ENCODE measurements at places on chromosomes 11 and 22.

DNA sequence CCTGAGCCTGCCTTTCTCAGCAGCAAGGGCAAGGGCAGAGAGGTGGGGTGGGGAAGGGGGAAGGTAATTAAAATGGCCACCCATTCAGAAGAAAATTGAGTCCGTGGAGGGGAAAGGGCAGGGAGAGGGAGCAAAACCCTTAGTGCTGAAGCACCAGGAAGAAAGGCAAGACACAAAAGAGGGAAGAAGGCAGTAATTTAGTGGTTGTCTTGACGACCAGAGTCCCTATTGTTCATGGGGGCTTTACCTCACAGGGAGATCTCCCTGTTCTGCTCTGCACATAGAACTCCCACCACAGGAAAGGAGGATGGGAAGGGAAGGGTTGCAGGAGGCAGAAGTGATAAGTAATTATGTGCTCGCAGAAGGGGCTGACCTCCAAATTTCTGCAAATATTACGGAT is 23.4 kb downstream of the SNX19 start:
- no peak for DNase-seq

- DNase-seq, result no peak
These were observed 1.5 kb downstream of the TANGO2 start for GRCh38 chr22:20022231-20022977.

DNA sequence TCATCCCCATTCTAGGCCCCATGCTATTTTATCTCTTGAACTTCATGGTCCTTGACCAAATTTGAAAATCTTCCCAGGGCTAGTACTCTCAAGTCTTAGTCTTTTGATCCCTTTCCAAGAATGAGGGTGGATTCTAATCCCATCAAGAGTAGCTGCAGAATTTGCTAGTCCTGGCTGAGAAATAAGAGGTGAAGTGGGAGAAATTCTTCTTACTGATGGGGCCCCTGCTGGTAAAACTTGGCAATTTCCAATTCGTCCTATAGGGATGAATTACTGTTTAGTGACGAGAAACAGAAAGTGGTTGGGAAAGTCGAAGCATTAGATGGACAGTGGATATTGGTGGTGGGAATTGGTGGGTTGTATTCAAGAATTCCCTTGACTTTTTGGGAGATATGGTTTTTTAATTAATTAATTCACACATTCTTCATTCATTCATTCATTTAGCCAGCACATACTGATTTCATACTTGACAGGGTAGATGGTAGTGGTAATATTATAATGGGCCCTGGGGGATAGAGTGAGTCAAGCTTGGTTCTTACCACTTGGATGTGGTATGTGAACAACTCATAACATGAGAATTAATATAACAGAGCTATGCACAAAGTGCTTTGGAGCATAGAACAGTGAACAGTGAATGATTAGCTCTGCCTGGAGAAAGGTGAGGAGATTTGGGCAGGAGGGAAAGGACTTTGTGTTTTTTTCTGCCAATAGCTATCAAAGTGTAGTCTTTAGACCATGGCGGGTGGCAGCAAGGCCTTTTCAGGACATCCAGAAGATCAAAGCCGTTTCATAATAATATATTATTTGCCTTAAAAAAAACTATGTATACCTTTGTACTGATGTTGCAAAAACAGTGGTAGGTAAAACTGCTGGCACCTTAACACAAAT is 103.8 kb downstream of the STIM1 start:
- no peak for DNase-seq

GRCh38 chr22:25970999-25971811 is 198.1 kb upstream of the SEZ6L start:
- no peak for DNase-seq

- DNase-seq, result no peak
These were observed 88.3 kb downstream of the UVRAG start for GRCh38 chr11:75903276-75903675.

DNA sequence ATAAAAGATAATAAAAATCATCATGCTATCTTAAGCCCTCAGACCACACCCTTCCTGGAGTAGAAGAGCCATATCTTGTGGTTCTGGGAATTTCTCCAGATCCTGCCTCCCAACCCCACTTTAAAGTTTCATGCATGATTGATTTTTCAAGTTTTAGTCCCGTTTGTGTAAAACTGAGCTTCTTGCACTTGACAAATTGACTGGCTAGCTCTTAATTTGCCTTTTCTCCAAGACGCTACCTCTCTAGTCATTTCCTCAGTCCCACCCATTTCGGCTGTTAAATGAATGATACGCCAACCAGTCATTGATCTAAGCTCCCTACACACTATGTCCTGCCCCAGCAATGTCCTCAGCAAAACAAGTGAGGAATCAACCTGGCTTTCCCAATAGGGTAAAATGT is 71.8 kb upstream of the TEAD1 start:
- DNase-seq, result no peak

DNA sequence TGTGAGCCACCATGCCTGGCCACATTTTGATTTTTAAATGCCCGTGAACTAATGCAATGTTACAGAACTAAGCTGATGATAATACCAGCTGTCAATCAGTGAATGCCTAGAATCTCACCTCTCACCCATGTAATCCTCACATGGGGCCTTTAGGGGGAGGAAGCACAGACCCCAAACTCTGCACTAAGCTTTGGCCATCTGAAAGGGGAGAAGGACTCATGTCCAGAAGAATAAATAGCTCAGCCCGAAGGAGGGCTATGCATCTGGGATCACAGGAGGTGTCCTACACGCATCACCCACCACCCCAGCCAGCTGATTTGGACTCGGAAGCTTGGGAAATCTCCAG is 36.0 kb upstream of the YPEL1 start:
- no peak for DNase-seq

GRCh38 chr11:12587333-12587991 is 86.8 kb upstream of the TEAD1 start:
- DNase-seq, result no peak

- no peak for DNase-seq
These were observed 180.6 kb downstream of the TBC1D22A start for GRCh38 chr22:46942799-46943785.

DNA sequence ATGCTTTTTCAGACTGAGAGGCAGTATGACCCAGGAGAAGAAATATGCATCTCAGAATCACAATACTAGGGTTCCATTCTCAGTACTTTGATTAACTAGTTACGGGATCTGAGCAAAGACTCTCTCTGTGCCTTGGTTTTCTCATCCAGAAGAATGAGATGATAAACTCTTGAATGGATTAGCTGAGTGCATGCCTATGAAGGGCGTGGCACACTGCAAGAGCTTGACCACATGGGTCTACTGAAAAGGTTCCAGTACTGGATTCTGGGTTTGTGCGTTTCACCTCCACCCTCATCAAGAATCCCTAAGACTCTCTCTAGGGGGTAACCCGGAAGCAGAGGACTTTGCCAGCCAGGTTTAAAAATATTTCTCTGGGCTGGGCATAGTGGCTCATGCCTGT is 25.6 kb downstream of the PGA5 start:
- DNase-seq, result no peak

- no peak for DNase-seq
These were observed 32.8 kb downstream of the RRM1 start for GRCh38 chr11:4127357-4127756.

GRCh38 chr11:44693654-44694119 is 33.1 kb upstream of the TSPAN18 start:
- no peak for DNase-seq

- DNase-seq, result no peak
These were observed 40.9 kb downstream of the SERPINH1 start for GRCh38 chr11:75602951-75603350.

- DNase-seq, result no peak
These were observed 134.0 kb downstream of the NTM start for GRCh38 chr11:131504199-131504949.

DNA sequence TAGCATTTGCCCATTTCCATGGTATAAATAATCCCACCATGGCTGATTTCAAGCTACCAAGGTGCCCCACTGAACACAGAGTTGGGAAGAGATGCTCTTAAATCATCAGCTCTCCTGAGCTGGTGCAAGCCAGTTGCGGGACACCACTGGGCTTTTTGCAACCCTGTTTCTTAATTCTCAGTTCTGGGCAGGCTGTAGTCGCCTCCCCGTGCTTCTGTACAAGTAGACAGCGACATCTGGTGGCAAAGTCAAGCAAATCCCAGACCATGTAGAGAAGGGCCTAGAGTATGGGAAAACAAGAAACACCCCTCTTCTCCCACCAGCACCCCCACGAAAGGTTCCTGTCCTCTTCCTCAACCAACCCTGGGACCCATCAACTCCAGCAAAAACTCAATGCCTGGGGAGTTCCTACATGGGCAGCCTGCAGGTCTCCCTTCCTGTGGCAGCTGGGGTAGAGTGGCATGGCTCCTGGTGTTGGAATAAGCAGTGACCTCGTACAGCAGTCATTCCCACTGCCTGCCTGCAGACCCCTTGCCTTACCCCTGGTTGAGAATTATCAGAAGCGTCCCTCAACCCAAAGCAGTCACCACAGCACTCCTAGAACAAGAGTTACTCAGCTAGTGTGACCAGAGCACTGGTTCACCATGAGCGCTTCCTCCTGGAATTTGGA is 68.4 kb downstream of the IGLL5 start:
- peak; percentile 38 for DNase-seq

DNA sequence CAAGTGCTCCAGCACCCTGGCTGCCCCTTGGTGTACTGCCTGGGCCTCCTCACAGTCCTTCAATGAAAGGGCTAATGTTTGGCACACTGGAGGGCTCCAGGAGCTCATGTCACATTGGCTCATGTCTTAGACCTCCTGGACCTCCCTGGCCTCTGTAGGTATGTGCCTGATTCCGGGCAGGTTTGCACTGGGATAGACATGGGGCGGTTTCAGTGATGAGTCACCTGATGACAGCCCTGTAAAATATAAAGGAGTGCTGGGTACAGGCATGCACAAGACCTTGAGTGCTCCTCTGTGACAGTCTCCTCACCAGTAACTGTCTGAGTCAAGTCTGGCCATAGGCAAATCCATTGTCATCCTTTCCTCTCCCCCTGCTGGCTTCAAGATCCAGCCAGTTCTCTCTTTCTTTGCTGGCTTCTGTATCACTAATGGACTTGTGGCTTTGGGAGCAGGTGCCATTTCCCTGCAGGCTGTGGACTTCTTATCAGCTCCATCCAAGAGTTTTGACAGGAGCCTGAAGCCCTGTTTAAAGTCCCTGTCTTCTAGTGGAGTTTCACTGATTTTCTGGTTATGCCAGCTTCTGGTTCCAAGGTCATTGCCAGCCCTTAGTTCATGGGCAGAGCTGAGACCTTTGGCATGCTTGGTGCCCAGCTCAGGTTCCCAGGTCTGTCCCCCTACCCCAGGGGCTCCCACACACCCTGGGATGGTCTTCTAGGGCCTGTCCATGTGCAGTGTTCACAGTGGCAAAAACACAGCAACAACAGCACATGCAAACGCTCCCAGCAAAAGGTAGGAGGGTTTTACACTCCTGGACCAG is 22.7 kb upstream of the P2RY2 start:
- DNase-seq, result no peak

DNA sequence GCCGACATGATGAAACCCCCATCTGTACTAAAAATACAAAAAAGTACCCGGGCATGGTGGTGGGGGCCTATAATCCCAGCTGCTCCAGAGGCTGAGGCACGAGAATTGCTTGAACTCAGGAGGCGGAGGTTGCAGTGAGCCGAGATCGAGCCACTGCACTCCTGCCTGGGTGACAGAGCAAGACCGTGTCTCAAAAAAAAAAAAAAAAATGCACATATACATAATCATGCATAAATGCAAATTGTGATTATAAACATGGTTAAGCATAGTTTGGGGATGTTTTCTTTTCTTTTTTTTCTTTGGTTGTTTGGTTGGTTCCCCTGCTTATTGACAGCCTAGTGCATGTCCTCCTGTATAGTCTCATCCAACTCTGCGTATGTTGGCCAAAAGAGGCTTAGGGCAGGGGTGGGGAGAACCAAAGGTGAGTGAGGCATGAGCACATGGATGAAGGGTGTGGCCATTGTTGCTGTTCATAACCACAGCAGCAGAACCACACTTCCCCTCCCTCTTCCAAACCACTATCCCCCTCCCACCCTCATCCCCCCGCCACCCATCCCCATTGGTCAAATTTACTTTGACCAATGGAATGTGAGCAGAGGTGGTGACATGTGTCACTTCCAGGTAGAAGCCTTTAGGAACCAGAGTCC is 6.9 kb upstream of the VPS37C start:
- DNase-seq, result no peak

DNA sequence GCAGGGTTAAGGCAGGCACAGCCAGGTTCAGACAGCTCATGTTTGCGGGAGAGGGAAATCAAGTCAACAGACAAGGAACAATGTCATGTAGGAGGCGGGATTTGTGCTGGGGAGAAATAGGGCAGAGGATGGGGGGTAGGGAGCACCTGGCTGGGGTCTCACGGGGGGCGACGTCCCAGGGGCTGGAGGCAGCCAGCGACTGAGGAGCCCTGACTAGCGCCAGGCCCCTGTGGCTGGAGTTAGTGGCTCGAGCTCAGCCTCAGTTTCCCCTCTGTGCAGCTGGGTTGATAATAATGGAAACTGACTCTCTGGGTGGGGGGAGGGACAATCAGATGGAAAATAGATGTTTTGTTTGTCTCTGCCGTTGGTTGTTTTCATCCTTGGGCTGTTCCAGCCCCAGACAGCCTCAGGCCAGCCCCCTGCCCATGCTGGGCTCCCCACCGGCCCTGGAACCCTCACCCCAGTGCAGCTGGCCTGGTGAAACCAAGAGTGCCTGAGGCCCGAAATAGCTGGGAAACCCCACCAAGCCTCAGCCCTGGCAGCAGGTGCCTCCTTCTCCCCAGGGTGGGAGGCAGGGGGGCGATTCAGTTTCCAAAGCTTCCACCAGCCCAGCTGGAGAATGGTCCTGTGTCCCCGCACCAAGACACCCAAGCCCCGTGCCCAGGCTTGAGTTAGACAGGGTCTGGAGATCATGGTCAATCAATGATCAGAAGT is 44.1 kb downstream of the IGLL5 start:
- no peak for DNase-seq

- DNase-seq, result no peak
These were observed 48.4 kb downstream of the DDX10 start for GRCh38 chr11:108713076-108713790.

GRCh38 chr11:69837791-69838190 is 18.6 kb upstream of the FGF3 start:
- no peak for DNase-seq

GRCh38 chr22:40050258-40050657 is 55.5 kb downstream of the FAM83F start:
- no peak for DNase-seq

- no peak for DNase-seq
These were observed 7.7 kb upstream of the SYVN1 start for GRCh38 chr11:65141896-65142494.

GRCh38 chr11:17063171-17064002 is 14.1 kb downstream of the RPS13 start:
- DNase-seq, result no peak

DNA sequence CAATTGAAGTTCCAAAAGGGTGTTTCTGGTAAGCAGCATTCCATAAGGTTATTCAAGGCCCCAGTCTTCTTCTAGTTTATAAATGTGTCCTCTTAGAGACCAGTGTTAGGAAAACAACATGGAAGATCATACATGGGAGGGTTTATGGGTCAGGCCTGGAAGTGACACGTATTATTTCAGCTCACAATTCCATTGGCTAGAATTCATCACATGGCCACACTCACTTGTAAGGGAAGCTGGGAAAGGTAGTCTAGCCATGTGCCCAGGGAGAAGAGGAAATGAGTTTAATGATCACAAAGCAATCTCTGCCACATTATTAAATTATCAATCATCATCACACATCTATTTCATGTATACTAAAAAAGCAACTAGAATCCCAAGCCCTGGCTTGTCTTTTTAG is 181.7 kb upstream of the TBCEL start:
- DNase-seq, result no peak

GRCh38 chr11:112612250-112612849 is 348.9 kb upstream of the NCAM1 start:
- DNase-seq, result no peak

Measured in stimulated activated CD8-positive, alpha-beta memory T cell treated with anti-CD3 and anti-CD28 coated beads, Interleukin-12 subunit alpha, Interleukin-12 subunit beta, amount 100 ng/mL, for 4 hours (primary cell).